Suprapubic skin (tissue), 4 donors: ENCODE measurements at places on chromosomes 12 and 14. TPM values are rescaled to one million over a fixed set of nuclear protein-coding genes. Genes with fewer than 3 reads are reported as not detected.

The CEBPE gene
- total RNA-seq: not detected

The CLEC14A gene
- total RNA-seq: 8.4 TPM

The MIA2 gene
- total RNA-seq: 18.5 TPM

The ANKRD9 gene
- 57.9 TPM for total RNA-seq

The LGMN gene
- 41.9 TPM for total RNA-seq

The ADAM21 gene
- not detected for total RNA-seq

The TSPAN8 gene
- total RNA-seq: 20.5 TPM

The GDF3 gene
- total RNA-seq: not detected

The HNF1A gene
- not detected for total RNA-seq

The PPP1R36 gene
- 0.72 TPM for total RNA-seq

The RAB2B gene
- total RNA-seq: 20.2 TPM

The BBS10 gene
- total RNA-seq: 8.0 TPM

- H3K4me1 ChIP-seq: no peaks in the 10 kb centered on the region
- no peak for DNase-seq
- H3K27ac ChIP-seq: no peak overlapping the region
- no peak overlapping the region for H3K4me3 ChIP-seq
- no peaks in the 10 kb centered on the region for H3K27me3 ChIP-seq
- no peaks in the 10 kb centered on the region for H3K36me3 ChIP-seq
Measured at GRCh38 chr14:34220921-34221320, 241.1 kb downstream of the SPTSSA start.

DNA sequence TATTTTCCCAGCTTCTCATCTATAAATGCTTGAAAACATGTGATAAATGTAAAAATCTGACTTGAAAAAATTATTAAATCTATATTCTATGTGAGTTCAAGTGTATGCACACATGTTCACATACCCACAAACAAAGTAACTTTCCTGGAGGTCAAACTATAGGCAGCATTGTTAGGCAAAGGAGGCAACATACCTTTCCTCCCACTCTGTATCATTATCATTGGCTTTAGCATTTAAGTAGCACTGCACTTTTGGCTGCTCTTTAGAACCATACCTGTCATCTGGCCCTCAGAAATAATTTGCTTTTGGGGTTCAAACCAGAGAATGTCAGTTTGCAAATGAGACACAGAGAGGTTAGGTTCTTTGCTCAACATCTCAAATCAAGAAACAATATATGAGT is 102.4 kb upstream of the CCDC196 start:
- no peaks in the 10 kb centered on the region for H3K36me3 ChIP-seq
- no peak overlapping the region for H3K4me3 ChIP-seq
- no peak for DNase-seq

DNA sequence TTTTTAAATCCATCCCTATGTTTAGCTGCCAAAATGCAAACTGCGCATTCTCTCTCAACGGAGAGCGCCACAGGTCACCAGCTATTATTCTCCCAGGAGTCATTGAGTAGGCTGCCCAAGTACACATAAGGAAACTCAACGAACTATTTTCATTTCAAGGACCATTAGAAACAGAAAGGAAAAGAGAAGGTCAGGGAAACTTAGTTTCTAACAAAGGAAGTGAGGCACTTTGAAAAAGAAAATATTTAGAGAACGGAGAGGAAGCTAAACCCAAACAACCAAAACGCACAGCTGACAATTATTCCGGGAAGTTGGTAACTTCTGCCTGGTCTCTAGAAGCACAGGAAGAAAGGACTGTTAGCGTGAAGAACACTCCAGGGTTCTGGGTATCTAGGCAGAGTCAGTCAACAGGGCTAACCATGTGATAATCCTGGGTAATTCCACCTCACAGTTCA is 23.5 kb downstream of the GPHB5 start:
- no peak for DNase-seq
- H3K4me1 ChIP-seq: no peaks in the 10 kb centered on the region
- no peaks in the 10 kb centered on the region for H3K36me3 ChIP-seq
- peak overlapping the region; percentile 23 for H3K4me3 ChIP-seq
- H3K27ac ChIP-seq: peak overlapping the region; percentile 33

GRCh38 chr12:119666900-119667576 is 895 bp upstream of the PRKAB1 start:
- peaks cover 35% of the 10 kb centered on the region for H3K4me1 ChIP-seq
- peak overlapping the region; percentile 96 for H3K27ac ChIP-seq
- H3K4me3 ChIP-seq: peak overlapping the region; percentile 96
- no peak for DNase-seq
- no peaks in the 10 kb centered on the region for H3K27me3 ChIP-seq
- H3K36me3 ChIP-seq: peaks cover 7% of the 10 kb centered on the region

- peaks cover 45% of the 10 kb centered on the region for H3K4me1 ChIP-seq
- no peak for DNase-seq
- H3K36me3 ChIP-seq: no peaks in the 10 kb centered on the region
- no peaks in the 10 kb centered on the region for H3K27me3 ChIP-seq
Measured at GRCh38 chr14:63438065-63438757, 105.0 kb downstream of the PPP2R5E start.

DNA sequence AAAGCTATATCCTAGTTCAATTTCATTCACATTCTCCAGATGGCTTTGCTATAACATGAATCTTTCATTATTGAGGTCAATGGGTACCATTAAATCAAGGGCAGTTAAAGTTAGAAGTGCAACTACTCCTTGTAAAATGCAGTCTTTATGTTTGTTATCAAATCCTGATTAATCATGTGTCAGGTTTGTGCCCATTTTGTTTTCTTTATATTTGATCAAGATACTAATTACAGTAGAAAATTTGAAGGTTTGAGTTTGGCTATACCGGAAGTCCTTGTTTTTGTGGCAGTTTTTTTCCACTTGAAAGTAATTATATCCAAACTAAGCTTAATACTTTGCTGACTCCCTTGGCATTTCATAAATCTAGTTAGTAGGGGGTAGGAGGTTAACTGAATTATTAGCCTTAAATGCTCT is 513.0 kb downstream of the DIO2 start:
- H3K4me3 ChIP-seq: no peak overlapping the region
- H3K27me3 ChIP-seq: no peaks in the 10 kb centered on the region
- H3K36me3 ChIP-seq: no peaks in the 10 kb centered on the region
- no peaks in the 10 kb centered on the region for H3K4me1 ChIP-seq
- DNase-seq: no peak
- no peak overlapping the region for H3K27ac ChIP-seq

DNA sequence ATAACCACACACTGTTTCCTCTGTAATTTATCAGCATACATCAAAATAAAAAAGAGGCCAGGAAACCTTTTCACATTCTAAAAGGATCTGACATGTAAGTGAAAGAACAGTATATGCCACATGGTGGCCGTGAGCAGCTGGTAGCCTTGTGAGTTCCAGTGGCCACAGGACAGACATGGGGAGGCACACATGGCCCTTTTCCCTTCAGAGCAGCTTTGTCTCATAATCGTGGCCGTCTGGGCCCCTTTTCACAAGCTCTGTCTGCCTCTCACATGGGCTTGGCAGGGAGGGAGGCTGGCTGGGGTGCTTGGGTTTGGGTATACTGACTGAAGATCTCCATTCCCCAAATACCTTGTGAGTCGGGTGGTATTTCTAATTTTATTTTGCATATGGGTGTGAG is 1.5 kb upstream of the ZDHHC22 start:
- H3K4me1 ChIP-seq: peaks cover 27% of the 10 kb centered on the region
- no peaks in the 10 kb centered on the region for H3K36me3 ChIP-seq
- no peak for DNase-seq
- H3K27me3 ChIP-seq: peaks cover 93% of the 10 kb centered on the region
- H3K27ac ChIP-seq: no peak overlapping the region
- no peak overlapping the region for H3K4me3 ChIP-seq

GRCh38 chr12:30822385-30823155 is 67.8 kb upstream of the CAPRIN2 start:
- no peaks in the 10 kb centered on the region for H3K36me3 ChIP-seq
- peak; percentile 69 for DNase-seq
- H3K27ac ChIP-seq: no peak overlapping the region
- no peaks in the 10 kb centered on the region for H3K27me3 ChIP-seq

DNA sequence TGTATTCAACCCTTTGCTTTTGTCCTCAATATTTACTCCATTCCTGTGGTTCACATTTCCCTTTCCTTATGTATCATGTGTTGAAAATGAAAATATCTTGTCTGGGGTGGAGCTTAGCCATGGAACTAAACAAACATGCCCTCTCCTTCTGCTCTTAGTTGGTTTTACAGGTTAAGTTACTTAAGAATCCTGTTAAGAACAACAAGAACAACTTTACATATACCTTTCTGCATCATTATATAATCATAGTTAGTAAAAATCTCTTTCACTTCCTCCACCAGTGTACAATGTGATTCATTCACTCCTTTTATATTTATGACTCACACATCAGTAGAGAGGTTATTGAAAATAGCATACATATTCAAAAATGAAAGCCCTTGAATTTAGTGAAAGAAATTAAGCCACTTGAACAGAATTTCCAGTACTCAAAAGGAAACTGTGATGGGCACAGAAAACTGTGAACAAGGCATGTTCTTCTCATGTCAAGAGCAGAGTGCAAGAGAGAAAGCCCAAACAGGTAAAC is 307.7 kb downstream of the CCDC91 start:
- no peaks in the 10 kb centered on the region for H3K36me3 ChIP-seq
- no peaks in the 10 kb centered on the region for H3K27me3 ChIP-seq
- H3K27ac ChIP-seq: no peak overlapping the region
- no peak overlapping the region for H3K4me3 ChIP-seq

- no peak overlapping the region for H3K27ac ChIP-seq
- no peak overlapping the region for H3K4me3 ChIP-seq
- no peak for DNase-seq
Measured at GRCh38 chr12:122934722-122935121, 31.5 kb downstream of the ABCB9 start.

GRCh38 chr14:90510159-90510558 is 113.3 kb downstream of the CALM1 start:
- H3K4me1 ChIP-seq: peaks cover 49% of the 10 kb centered on the region
- peak overlapping the region; percentile 70 for H3K27ac ChIP-seq
- no peaks in the 10 kb centered on the region for H3K27me3 ChIP-seq
- no peaks in the 10 kb centered on the region for H3K36me3 ChIP-seq
- no peak overlapping the region for H3K4me3 ChIP-seq

DNA sequence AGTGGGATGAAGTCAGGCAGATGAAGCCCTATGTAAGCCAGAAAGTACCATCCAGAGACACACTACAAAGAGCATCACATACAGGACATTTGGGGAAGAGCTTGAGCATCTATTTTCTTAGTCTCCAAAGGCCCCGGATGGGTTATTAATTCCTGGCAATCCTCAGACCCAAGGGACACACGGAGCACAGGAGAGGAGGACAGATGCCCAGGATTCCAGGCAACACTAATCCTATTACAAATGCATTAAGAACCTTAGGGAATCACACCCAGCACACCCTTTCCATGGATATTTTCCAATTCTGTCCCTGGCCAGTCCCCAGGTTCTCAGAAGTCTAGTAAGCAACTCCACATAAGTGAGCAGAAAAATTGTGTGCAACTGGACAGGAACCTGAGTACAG is 65.9 kb downstream of the CMKLR1 start:
- H3K27me3 ChIP-seq: peaks cover 5% of the 10 kb centered on the region
- no peak overlapping the region for H3K27ac ChIP-seq
- peaks cover 6% of the 10 kb centered on the region for H3K4me1 ChIP-seq

DNA sequence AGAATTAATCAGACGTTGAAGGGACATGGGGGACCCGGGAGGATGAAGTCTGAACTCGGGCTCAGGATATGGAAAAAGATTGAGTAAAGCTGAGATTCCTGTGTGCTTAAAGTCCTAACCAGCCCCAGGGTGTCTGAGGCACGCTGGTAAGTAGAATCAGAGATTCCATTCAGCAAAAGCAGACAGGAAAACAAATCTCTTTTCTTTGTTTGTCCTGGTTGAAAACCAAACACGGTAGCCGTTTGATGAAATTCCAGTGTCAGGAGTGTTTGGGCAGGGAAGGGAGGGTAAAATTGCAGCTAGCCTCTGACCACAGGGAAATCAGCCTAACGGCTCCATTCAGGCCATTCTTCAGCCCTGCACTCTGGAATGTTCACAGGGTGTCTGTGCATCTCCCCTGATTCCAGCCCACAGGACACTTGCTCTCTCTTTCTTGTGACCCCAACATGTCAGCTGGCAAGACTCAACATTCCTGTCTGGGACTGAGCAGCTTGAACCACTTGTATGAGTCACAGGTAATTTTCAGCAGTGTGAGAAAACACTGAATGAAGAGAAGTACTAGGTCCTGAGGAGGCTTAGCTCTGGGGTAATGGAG is 31.0 kb downstream of the NINJ2 start:
- H3K4me3 ChIP-seq: no peak overlapping the region
- H3K4me1 ChIP-seq: peaks cover 44% of the 10 kb centered on the region
- no peaks in the 10 kb centered on the region for H3K27me3 ChIP-seq
- DNase-seq: no peak
- peak overlapping the region; percentile 77 for H3K27ac ChIP-seq

- DNase-seq: no peak
- no peaks in the 10 kb centered on the region for H3K36me3 ChIP-seq
- H3K4me1 ChIP-seq: peaks cover 26% of the 10 kb centered on the region
- H3K27me3 ChIP-seq: no peaks in the 10 kb centered on the region
- no peak overlapping the region for H3K27ac ChIP-seq
Measured at GRCh38 chr14:54735424-54735823, 167.2 kb downstream of the GCH1 start.

DNA sequence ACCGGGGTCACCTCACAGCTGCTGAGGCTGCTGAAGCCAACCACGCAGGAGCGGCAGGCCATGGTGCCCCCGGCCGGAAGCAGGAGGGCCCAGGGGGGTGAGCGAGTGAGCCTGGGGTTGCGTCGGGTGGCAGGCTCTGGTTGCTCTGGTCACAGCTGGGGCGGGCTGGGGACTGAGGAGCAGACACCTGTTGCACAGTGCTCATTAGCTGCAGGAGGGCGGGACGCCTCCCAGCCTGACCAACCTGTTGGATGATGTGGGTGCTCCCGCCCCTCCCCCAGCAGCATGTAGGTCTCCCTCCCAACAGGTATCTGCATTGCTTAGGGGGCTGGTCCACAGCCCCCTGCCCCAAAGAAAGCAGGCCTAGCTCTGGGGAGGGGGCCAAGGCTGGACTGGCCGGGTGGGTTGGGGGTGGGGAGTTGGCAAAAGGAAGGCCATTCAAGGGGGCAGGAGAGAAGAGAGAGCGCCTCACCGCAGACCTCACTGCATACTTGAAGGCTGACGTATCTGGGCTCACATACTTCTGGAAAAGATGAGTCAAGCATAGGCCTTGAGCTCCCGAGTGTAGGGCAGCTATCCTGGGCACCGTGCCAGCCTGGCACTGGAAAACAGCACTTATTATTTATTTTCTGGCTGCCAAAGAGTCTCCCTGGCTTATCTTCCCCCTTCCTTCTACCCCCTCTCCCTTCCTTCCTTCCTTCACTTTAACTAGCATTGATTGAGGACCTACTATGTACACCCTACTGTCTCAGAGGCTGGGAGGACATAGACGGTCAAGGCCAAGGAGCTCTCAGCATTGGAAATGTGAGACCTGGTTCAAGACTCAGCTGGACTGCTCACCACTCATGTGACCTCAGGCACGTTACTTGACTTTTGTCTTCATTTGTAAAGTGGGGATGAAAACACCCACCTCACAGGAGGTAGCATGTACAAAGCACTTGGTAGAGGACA is at the start of gene KRT80:
TSS of gene KRT80 (minus strand) at position 174 of the 951 bp plus-strand sequence. CDS start at position 62, 112 bp downstream.
- peak within 1 kb of the TSS; percentile 18 for H3K4me3 ChIP-seq
- peaks cover 43% of the 10 kb centered on the region for H3K4me1 ChIP-seq
- no peaks in the 10 kb centered on the region for H3K36me3 ChIP-seq
- DNase-seq: peak; percentile 93
- H3K27me3 ChIP-seq: no peaks in the 10 kb centered on the region

GRCh38 chr14:71481021-71481654 is 451.1 kb upstream of the RGS6 start:
- H3K27me3 ChIP-seq: no peaks in the 10 kb centered on the region
- H3K4me1 ChIP-seq: peaks cover 6% of the 10 kb centered on the region
- H3K4me3 ChIP-seq: no peak overlapping the region
- H3K27ac ChIP-seq: no peak overlapping the region
- H3K36me3 ChIP-seq: no peaks in the 10 kb centered on the region

GRCh38 chr12:131415781-131416180 is 295.1 kb upstream of the SFSWAP start:
- DNase-seq: no peak
- no peak overlapping the region for H3K4me3 ChIP-seq
- no peak overlapping the region for H3K27ac ChIP-seq
- no peaks in the 10 kb centered on the region for H3K36me3 ChIP-seq
- peaks cover 21% of the 10 kb centered on the region for H3K27me3 ChIP-seq
